Sciatic nerve (tissue), 2 donors: ENCODE measurements at places on chromosomes 7 and 10. TPM values are rescaled to one million over a fixed set of nuclear protein-coding genes. Genes with fewer than 3 reads are reported as not detected.

NRAP gene
- total RNA-seq, result not detected

DNA sequence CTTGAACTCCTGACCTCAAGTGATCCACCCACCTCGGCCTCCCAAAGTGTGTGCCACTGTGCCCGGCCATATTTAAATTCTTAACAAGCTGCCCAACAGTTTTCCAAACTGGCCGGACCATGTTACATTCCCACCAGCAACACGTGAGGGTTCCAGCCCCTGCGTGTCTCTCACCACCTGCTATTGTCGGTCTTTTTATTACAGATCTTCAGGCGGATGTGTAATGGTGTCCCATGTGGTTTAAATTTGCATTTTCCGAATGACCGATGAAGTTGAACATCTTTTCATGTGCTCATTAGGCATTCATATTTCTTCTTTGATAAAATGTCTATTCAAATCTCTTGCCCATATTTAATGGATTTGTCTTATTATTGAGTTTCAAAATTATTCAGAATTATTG lies 11.5 kb downstream of the ELFN1 start:
- DNase-seq, result peak; percentile 26

GRCh38 chr7:36280840-36281812 lies 108.5 kb upstream of the ANLN start:
- peak; percentile 81 for DNase-seq

DNA sequence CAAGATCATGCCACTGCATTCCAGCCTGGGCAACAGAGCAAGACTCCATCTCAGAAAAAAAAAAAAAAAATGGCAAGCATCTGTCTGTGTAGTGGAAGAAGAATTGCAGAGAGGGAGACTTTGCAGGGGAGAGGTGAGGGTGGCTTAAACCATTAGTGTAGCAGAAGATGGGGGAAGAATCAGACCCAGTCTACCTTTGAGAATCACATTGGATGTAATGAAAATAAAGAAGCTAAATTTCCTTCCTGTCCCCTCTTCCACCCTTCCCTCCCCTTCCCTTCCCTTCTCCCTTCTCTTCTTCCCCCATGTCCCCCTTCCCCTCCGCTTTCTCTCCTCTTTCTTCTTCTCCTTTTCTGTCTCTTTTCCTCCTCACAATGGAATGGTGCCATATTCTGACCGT lies 180.8 kb upstream of the SVIL start:
- no peak for DNase-seq

DNA sequence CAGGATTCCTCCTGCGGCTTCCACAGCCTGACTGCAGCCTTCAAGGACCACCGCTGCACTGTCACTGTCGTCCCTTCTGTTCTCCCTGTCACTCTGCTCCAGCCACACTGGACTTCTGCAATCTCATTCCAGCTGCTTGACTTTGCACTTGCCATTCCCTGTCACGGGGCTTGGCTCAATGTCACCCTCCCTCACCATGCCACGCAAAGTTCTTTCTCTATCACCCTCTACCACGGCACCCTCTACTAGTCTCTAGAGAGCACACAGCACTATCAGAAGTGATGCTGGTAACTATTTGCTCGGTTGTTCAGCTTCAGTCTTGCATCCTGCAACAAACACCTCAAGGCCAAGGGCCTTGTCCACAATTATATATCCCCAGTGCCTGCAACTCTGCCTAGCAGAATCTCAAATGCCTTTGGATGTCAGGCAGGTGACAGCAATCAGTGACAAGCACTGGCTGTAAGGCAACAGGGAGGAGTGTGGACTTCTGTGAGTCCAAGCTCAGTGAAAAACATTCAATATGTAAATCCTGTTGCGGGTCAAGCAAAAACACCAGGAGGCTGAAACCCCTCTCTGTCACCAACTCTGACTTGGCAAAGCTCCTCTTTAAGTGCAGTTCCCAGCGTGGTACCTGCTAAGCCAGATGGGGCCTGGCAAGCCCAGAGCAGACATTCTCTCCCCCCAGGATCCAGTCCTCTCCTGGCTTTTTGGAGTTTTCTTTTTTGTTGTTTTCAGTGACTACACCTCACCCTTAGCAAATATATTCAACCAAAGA lies 259.9 kb downstream of the FGFR2 start:
- DNase-seq, result no peak
